ENCODE measurements at places on chromosomes 7 and 10.
A peak's percentile ranks its signal among the peaks of the same experiment; 100 is the strongest.

DNA sequence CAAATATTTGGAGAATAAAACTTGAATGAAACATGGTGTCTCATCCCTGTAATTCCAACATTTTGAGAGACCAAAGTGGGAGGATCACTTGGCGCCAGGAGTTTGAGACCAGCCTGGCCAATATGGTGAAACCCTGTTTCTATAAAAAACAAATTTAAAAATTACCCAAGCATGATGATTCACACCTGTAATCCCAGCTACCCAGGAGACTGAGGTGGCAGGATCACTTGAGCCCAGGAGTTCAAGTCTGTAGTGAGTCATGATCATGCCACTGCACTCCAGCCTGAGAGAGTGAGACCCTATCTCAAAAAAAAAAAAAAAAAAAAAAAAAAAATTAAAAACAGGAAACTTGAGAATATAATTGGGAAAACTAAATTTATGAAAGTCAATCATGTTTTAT, 481.1 kb downstream of the SEMA3D start:
- DNase-seq, result no peak

DNA sequence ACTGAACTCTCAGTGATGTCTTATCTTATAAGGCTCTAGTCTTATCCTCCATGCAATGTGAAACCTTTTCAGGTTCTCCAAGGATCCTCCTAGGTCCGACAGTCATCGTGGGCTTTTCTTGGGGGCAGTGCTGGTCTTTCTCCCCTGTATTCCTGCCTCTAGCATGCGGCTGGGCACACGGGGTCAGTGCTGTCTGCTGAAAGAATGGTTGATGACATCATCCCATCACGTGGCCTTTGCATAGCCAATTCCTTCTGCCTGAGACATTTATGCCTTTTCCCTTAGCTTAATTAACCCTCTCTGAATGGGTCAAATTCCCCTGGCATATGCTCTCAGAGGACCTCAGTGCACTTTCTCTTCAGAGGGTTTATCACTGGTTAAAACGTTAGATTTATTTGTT, 27.0 kb upstream of the KCNK18 start:
- DNase-seq, result no peak

DNA sequence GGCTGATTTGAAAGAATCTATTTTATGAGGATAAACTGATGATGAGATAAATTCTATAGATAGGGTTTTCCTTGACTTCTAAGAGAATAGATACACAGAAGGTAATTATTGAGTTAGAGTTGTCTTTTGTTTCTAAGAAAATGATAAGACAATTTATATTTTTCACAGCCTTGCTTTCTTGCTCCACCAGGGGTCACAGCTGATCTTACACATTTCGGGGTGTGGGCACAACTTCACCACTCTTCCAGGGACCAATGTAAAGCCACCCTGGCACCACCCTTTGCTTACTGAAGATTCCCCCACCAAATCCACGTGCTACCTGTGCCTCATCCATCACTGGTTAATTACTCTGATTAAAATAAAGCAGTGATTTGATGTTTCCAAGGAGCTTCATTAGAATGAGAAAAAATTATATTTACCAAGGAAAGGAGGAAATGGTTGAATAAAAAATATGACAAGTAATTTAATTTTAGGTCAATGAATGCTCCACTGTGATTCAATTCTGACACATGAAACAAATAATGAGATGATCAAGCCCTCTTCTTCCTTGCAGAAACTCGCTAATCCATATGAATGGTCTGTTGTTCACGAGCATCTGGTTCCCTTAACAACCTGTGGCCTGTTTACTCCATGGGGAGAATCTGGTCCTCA, 177.3 kb upstream of the TNS3 start:
- no peak for DNase-seq

DNA sequence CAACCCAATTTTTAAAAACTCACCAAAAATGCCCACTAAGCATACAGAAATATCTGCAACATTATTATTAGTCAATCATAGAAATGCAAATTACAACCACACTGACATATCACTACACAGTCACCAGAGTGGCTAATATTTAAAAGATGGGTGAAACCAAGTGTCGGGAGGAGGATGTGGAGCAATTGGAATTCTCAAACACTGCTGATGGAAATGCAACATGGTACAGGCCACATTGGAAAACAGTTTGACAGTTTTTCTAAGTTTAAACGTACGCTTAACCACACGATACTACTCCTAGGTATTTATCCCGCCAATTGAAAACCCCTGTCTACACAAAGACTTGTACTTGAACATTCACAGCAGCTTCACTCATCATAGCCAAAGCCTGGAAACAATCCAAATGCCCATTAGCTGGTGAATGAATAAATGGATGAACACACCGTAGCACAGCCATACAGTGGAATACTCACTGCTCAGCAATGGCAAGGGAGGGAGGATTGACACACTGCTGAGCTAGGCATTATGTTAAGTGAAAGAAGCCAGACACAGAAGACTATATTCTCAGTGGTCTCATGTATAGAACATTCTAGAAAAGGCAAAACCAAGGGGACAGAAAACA, 16.3 kb downstream of the GCK start:
- DNase-seq, result no peak

DNA sequence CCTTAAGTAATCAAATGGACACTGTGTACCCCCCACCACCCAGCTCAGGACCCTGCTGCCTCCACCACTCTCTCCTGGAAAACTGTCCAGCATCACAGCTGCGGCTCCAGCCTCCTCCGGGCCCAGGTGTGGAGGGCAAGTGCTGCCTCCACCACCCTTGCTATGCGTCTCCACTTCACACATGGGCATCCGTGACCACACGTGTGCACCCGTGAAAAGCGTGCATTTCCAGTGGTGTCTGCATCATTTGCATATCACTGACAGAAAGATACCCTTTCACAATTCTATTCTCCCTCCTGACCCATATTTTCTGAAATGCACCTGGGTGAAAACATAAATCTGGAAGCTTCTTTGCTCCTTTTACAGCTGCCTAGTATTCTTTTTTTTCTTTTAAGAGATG, 89.7 kb upstream of the PDGFA start:
- no peak for DNase-seq

GRCh38 chr7:74483402-74484336, 30.0 kb downstream of the GTF2IRD1 start:
- peak; percentile 38 for DNase-seq

GRCh38 chr7:137316648-137317353, 26.7 kb downstream of the PTN start:
- no peak for DNase-seq

GRCh38 chr10:80324086-80324485, 32.5 kb downstream of the DYDC1 start:
- peak; percentile 60 for DNase-seq

DNA sequence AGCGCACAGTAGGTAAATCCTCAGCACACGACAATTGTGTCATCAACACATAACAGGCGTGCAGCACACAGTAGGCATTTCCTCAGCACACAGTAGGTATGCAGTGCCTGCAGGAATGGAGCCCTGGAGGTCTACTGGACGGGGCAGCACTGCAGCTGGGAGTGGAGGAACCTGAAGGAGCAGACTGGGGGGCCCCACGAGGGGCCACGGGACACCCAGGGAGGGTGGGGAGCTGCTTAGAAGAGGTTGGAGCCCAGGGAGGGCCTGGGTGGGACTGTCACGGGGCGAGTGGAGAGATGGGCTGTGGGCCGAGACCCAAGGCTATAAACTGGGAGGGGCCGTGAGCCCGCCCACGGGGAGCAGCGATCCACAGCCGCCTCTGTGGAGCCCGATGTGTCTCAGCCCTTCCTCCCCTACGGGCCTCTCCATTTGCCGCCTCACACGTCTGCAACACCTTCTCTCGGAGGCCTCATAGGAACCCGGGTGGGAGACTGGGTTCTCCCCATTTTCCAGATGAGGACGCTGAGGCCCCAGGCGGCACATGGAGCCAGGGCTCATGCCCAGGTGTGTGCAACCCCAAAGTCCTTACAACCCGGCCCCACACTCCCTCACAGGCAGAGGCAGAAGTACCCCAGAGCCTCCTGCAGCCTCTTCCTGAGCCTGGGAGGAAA, 101.5 kb downstream of the MICALL2 start:
- no peak for DNase-seq

Data from urothelium cell line (cell line).